ENCODE measurements at places on chromosomes 1 and 21. TPM values are rescaled to one million over a fixed set of nuclear protein-coding genes. Genes with fewer than 3 reads are reported as not detected.

Gene DENND2C
- total RNA-seq: 0.47 TPM

Gene CDC42BPA
- 12.5 TPM for total RNA-seq

Gene LRRN2
- total RNA-seq: 13.7 TPM

Gene DENND4B
- total RNA-seq: 32.7 TPM

Gene OR2G6
- total RNA-seq: not detected

Gene C2CD4D
- total RNA-seq: not detected

Gene VSIG8
- total RNA-seq: not detected

Gene HAO2
- total RNA-seq: not detected

Gene NCF2
- 2.3 TPM for total RNA-seq

Gene EXO1
- total RNA-seq: 24.6 TPM

Gene ELK4
- total RNA-seq: 7.7 TPM

Gene ZNF691
- total RNA-seq: 6.5 TPM

Gene TRIM17
- not detected for total RNA-seq

Gene GREM2
- 0.34 TPM for total RNA-seq

Gene KCNE1
- total RNA-seq: not detected

Gene CADM3
- 0.14 TPM for total RNA-seq

Gene LCE3D
- total RNA-seq: 0.59 TPM

Gene IL20
- not detected for total RNA-seq

Gene PAX7
- total RNA-seq: 0.36 TPM

Gene SPRR2E
- total RNA-seq: not detected

Gene KHDC4
- total RNA-seq: 29.5 TPM

Gene MAB21L3
- total RNA-seq: 0.04 TPM

Gene MROH9
- total RNA-seq: not detected

Gene RHD
- total RNA-seq: not detected

Gene MIS18A
- total RNA-seq: 16.2 TPM

Gene SH2D1B
- 0.15 TPM for total RNA-seq

Gene B3GALT5
- total RNA-seq: 0.24 TPM

Gene ERICH3
- not detected for total RNA-seq

Gene ADORA1
- total RNA-seq: 1.2 TPM

Gene SELE
- total RNA-seq: not detected

Gene SAMD11
- 14.4 TPM for total RNA-seq

Gene CAPN9
- total RNA-seq: not detected

Gene IGSF8
- total RNA-seq: 7.9 TPM

Gene ADCY10
- 0.08 TPM for total RNA-seq

Gene TSTD1
- 0.25 TPM for total RNA-seq

Gene GNG4
- total RNA-seq: 15.4 TPM

Gene VWA1
- total RNA-seq: 14.9 TPM

Gene CCDC18
- 4.6 TPM for total RNA-seq

Gene ATAD3C
- total RNA-seq: not detected

Gene SLC22A15
- 0.49 TPM for total RNA-seq

Gene TARBP1
- total RNA-seq: 13.7 TPM

Gene NPR1
- total RNA-seq: 0.92 TPM

Gene IL6R
- total RNA-seq: 13.8 TPM

Gene PADI2
- total RNA-seq: 1.3 TPM

Gene SLC37A1
- 5.7 TPM for total RNA-seq

Gene ASTN1
- not detected for total RNA-seq

Gene HRNR
- total RNA-seq: not detected

Gene MXRA8
- total RNA-seq: 0.17 TPM

Gene PFKFB2
- total RNA-seq: 5.2 TPM

Gene ADAMTS4
- total RNA-seq: not detected

Gene FCGR3B
- not detected for total RNA-seq

Gene PKLR
- total RNA-seq: not detected

Gene HPCAL4
- 0.24 TPM for total RNA-seq

Gene ETV3L
- not detected for total RNA-seq

Gene FOXD2
- 0.35 TPM for total RNA-seq

Data from A549 treated with CpdA at 1 μM for 4 hours (cell line).